Retina (tissue), 1 donor: ENCODE measurements at places on chromosomes 5 and 9.
A peak's percentile ranks its signal among the peaks of the same experiment; 100 is the strongest.

DNA sequence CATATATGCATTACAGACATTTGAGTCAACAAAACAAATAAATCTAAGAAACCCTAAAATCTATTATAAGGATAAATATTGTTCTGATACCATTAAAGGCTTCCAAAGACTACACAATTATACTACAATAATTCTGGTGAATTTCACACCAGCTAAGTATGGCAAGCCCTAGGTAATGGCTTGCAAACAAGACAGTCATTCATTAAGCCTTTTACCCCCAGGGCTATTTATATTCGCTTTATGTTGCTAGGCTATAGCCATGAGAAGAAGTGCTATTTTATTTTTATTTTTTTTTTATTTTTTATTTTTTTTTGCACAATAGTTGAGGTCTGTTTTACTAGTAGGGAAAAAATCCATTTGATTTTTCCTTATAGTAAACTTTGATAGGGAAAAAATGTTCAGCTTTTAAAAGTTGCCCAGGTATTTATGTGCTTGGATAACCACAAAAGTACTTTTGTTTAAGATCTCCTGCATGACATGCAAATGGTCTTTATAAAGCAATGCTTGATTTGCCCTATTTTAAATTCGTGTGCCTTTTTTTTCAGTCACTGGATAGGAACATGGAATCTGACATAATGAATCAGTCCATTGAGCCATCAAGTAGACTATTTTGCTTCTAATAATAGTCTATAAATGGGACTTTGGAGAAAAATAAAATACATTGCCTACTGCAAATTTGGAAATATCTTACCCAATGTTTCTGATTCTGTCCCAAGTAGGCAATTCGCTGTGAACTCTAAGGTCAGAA, 946.3 kb upstream of the COX7C start:
- DNase-seq = peak; percentile 24

DNA sequence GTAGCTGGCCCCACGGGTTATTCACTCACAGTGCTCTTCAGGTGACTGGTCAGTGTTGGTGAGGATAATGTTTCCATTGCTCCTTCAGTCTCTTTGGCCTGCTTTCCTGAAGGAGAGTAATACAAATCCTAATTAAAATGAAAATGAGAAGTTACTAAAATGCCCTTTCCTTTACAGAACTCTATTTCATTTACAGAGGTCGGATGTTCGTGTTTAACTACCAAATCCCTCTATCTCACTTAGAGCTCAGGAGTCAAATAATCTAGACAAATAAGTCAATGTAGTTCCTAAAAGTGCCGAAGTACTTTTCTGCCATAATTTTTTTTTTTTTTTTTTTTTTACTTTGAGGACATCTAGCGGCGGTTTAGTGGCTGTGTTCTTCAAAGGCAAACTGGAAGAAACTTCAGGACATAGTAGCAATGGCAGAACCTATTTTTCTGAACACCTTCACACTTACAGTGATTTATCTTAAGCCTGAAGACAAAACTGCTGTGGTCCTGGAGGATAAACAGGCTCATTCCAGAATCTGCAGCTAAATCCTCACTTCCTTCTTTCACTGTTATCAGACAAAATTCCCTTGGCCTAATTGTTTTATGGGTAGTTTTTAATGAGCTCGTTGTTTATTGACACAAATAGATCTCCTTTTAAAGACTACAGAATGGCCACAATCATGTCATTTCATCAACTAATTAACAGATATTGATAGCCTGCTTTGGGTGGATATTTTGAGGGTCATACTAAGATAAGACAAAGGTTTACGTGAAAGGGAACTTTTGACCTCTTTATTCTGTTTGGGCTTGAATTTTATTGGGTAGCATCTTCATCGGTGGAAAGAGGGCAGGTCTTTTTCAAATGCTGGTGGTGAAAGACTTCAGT, 207.6 kb upstream of the DMRTA1 start:
- peak; percentile 32 for DNase-seq

- no peak for DNase-seq
These were observed 670 bp upstream of the KIF2A start for GRCh38 chr5:62305358-62305714.

DNA sequence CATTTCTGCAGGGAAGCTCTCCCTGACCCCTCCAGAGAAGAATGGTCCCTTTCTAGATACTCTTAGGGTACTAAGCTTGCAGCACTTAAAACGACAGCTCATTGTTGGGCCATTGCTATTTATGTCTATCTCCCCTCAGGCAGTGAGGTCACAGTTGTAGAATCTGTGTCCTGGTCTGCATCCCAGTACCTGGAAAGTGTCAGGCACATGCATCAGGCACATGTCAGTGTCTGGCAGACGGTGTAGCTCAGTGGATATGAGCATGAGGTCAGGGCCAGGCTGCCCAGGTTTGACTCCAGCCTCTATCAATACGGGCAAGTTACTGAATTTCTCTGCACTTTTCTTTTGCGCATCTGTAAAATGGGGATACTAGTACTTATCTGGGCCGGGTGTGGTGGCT, 22.2 kb upstream of the EEIG1 start:
- no peak for DNase-seq

DNA sequence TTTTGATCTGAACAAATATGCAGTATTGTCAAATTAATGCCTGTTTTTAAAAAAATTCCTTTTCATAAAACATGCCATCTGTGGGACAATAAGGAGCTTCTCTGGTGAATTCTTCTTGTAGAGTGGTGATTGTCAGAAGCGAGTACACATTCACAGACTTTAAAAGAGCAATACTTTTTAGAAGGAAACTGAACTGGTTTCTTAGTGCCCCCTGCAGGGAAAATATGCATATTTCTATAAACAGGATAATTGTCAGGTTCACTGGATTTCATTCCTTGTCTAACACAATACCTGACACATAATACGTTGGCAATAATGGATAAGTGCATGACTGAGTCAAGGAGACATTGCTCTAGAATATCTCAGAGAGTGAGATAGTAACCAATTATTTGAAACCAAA, 133.7 kb downstream of the KIF4B start:
- no peak for DNase-seq

DNA sequence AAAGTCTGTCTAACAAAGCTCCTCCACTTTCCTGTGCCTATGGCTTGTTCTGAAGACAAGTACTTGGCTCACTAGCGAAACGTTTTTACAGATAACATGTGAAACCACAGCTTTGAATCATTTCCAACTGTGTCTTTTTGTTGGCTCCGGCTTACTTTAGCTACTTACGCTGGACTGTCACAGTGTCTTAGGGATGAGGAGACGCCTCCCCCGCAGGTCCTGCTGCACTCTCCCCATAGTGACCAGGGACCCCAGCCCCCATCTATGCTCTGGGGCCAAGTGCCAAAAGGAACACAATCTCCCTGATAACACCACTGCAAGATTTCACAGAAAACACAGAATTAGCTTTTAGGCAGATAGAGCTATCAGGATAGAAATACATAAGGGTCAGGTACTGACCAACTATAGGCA, 219.1 kb downstream of the ADAMTS6 start:
- peak; percentile 79 for DNase-seq

DNA sequence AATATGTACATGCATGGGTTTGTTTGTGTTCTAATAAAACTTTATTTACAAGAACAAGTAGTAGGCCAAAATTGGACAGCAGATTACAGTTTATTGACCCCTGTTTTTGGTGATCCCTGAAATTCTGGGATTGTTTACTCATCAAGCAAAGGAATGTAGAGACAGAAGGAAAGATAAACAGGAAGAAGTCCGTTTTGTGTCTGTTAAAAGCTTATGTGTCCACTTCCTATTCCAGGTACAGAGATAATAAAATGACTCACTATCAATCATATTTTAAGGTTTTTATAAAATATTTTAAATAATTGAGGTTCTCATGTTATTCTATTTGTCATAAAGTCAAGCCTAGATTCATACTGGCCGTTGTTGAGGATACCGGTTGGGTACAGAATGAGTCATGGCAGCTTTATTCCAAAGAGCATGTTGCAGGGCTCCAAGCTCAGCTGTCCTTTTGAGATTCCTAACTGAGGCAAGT, 214.9 kb upstream of the DAB2 start:
- DNase-seq = no peak

GRCh38 chr5:124746916-124747790, 714 bp upstream of the ZNF608 start:
- DNase-seq = peak; percentile 93

GRCh38 chr5:27140831-27141230, 102.4 kb upstream of the CDH9 start:
- no peak for DNase-seq

- no peak for DNase-seq
These were observed 203.9 kb downstream of the DMRT2 start for GRCh38 chr9:1254071-1254470.

GRCh38 chr5:625516-625915, 13.4 kb downstream of the CEP72 start:
- no peak for DNase-seq

- DNase-seq = no peak
These were observed 189.6 kb downstream of the ARHGEF28 start for GRCh38 chr5:73815631-73816030.

DNA sequence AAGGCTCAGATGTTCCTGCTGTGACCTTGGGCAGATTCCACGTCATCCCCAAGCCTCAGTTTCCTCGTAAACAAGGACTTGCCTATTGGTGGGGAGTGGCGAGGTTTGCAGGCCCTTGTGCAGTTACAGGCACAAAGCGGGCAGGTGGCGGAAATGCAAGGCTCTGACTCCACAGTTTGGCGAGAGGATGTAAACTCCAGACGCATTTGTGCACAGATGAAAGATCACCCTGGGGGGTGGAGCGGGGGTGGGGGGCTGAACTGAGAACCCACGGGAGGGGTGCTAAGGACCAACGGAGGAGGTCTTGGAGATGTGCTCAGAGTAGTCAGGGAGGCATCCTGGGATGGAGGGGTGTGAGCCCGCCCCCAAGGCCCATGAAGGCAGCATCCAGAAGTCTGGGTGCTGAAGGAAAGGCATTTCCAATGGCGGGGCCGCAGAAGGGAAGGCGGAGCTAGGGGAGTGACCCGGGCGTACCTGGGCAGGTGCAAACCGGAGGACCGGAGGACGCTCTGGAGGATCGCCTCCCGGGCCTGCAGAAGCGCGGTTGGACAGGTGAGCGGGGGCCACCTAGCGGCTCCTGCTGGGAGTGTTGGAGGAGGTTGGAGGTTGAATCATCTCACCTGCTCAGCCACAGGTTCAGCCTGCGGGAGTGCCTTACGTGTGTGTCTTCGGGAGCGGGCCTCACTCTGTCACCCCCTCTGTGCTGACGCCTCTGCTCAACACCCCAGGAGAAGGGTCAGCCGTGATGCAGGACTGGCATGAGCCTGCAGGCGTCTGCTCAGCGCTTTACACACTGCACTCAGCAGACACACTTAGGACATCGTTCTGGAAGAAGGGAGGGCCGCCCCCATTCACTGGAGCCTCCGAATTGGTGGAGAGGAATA, 1.9 kb upstream of the FIBCD1 start:
- DNase-seq = peak; percentile 86

DNA sequence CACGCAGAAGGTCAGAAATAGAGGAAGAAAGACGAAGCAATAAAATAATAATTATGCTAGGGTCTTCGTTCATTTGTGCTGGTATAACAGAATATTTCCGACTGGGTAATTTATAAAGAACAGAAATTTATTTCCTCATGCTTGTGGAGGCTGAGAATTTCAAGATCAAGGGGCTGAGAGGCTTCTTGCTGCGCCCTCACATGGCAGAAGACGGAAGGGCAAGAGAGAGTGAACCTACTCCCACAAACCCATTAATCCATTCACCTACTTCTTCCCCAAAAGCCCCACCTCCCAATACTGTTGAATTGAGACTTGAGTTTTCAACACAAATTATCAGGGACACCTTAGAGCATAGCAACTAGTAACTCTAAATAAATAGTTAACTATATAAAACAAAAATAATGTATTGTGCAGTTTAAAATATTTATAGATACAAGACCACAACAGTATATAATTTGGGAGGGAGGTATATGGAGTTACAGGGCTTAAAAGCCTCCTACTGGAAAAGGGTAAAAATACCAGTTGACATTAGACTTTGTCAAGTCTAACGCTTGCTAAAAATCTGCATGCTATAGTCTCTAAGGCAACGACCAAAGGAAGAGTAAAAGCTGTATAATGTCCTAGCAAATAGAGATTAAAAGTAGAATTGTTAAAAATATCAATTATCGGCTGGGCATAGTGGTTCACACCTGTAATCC, 40.3 kb upstream of the NAA35 start:
- no peak for DNase-seq

DNA sequence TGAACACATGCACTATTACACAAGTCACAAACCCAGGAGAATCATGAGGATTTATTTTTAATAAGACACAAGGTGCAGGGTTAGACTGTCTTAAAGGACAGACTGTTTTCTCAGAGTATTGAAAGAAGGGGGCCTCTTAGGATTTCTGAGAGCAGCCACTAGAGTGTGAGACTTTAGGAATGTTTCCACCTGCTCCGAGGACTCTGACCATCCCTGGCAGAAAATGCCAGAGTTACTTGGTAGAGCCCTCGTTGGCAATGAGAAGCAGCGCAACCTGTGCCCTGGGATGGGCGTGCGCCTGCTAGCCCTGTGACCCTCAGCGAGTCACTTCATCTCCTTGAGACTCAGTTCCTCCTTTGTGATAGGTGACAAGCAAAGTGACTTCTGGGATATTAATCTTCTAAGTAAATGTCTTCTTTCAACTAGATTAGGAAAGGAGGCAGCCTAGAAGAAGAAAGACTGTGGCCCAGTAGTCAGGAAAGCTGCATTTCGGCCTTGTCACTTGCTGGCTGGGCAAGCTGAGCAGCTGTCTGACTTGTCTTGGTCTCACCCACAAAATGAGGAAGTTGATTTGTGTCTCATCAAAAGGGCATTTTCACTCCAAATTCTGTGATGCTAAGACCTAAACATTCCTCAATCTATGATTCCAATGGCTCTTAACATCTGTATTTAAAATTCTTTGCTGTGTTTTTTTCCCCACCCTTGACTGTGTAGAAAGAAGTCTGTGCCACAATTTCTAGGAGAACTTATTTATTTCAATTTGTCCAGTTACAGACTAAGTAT, 60.5 kb downstream of the PTCD2 start:
- DNase-seq = no peak

- DNase-seq = no peak
These were observed 41.6 kb downstream of the MYO10 start for GRCh38 chr5:16894236-16895057.

DNA sequence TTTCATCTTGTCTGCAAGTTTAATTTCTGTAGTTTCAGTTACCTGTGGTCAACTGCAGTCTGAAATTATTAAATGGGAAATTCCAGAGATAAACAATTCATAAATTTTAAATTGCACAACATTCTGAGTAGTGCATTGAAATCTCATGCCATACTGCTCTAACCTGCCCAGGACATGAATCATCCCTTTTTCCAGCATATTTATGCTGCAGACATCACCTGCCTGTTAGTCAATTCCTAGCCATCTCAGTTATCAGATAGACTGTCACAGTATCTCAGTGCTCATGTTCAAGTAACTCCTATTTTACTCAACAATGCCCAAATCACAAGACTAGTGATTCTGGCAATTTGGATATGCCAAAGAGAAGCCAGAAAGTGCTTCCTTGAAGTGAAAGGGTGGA, 223.0 kb upstream of the GRIA1 start:
- no peak for DNase-seq

GRCh38 chr9:129832982-129833381, 2.1 kb downstream of the C9orf78 start:
- DNase-seq = no peak

- no peak for DNase-seq
These were observed 35.8 kb upstream of the PLPP1 start for GRCh38 chr5:55570570-55570969.
